ENCODE measurements at places on chromosomes 2 and 18.
A peak's percentile ranks its signal among the peaks of the same experiment; 100 is the strongest.

DNA sequence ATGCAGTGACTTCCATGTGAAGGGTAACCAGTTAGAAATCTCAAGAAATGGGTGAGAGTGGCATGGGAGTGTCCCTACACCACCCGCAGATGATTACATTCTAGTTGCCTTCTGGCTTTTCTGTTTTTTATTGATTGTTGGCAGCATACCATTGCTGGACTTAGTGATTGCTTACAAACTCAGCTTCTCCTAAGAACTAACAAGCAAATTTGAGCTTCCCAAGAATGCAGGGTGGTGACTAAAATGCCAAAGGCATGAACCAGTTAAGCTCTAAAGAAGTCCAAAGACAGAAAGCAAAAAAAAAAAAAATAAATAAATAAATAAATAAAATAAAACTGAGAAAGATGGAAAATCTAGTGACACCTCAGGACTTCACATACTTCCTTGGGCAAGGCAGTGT, 245.5 kb upstream of the PARD3B start:
- no peak for DNase-seq

DNA sequence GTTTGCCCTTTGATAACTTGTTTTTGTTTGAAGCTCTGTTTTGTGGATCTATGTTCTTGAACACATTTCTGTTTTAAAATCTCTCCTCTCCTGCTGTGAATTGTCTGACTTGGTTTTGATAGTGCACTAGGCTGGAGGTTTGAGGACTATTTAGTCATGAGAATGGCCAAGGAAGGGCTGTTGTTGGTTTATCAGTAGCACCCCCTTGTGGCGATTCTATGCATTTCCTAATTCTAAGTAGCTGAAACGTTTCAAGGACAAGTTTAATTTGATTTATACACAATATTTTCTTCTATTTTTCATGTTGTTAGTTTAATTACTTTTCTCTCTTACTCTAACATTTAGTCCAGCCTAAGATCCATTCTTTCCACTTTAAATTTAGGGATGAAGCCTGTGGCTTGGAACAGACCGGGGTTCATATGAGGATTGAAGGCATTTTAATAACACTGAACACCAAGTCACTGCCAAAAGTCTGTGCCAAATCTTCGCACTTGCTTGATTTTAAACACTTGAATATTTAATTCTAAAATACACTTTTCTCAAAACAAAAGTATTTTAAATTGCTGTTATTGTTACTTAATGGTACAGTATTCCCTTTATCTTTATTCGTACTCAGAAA, 166.0 kb downstream of the SOCS6 start:
- DNase-seq, result peak; percentile 57

- no peak for DNase-seq
Observed at GRCh38 chr2:206240327-206240726, 34.1 kb upstream of the ZDBF2 start.

- DNase-seq, result no peak
Observed at GRCh38 chr2:85648619-85649018, 19.4 kb downstream of the SFTPB start.

DNA sequence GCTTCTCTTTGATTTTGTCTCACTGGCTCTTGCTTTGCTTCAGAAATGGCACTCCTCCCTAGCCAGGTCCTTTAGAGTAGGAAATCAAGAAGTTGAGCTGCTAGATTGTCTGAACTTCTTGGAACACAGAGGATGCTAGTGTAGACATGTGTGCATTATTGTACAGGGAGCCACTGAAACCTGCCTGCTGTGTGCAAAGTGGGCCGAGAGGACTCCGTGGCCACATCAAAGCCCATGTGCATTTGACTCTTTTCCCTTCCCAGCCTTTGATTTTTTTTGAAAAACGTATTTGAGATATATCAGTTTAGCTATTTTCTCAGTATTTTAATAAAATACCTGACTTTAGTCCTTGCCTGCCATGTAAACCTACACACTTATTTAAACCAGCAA, 83.1 kb downstream of the TMEM247 start:
- DNase-seq, result no peak

GRCh38 chr2:237889811-237890210, 30.4 kb downstream of the RAMP1 start:
- DNase-seq, result no peak

DNA sequence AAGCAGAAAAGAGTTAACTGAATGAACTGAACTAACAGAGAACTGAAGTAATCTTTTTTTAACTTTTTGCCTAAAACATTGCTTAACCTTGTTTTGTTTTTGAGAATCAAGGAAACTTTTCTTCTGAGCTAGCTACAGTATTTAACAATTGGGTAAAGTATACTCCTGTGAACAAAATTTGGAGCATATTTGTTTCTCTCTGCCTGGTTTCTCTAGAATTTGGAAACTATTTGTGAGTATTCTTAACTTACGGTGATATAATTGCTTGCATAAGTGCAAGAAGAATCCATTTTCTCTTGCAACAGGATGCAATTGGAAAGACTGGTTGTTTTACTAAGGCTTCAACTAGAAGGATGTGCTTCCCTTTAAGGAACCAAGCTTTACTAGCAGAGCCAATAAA, 65.9 kb upstream of the FAM98A start:
- DNase-seq, result no peak

DNA sequence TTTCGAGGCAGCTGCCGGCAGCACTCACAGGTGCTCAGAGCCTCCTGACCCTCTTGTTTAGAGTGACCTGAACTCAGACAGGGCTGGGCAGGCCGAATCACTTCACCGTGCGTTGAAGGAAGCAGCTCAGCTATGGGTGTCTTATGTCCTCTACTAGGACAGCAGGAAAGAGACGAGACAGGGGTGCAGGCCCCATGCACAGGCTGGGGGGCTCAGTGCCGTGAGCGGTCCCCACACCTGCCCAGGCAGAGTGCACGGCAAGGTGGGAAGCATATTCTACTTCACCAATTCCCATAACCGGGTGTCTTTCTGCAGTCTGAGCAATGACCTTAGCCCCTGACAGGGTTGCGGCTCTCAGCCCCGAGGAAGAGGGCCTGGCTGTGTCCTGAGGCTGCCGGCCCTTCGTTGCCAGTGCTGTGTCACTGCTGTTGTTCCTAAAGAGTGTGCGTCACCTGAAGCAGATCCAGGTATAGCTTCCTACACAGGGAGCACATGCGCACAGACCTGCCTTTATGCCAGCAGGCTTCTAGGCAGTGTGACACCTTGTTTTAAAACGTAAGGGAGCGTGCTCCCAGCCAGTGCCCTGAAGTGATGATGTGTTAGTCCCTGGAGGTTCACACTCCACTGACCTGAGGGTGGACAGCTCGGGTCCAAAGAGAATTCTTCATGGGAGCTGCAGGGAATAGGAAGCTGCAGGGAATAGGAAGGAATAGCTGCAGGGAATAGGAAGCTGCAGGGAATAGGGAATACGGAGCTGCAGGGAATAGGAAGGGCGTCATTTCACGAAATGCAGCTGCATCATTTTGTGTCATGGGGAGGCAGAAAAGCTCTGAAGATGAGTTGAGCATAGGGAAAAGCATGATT, 207.9 kb upstream of the SALL3 start:
- DNase-seq, result no peak

DNA sequence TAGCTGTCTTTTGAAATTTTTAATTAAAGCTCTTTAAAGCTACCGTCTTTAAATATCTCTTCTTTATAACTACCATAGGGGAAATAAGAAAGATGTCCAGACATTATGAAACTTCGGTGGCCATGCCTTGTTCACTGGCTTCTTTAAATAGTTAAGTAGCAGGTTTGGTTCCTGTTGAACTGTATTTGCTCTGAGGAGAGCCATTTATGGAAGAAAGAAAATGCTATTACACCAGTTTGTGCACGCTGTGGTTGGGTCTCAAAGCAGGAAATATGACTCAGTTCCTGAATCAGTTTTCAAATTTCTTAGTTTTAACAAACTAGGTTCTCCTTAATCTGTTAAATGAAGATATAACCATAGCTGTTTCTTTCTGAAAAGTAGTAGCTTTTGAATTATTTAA, 12.2 kb downstream of the ARPC2 start:
- DNase-seq, result no peak

GRCh38 chr2:235856151-235856854, 311.9 kb downstream of the GBX2 start:
- no peak for DNase-seq

- no peak for DNase-seq
Observed at GRCh38 chr2:237191714-237192081, 106.0 kb downstream of the COPS8 start.

GRCh38 chr2:70510313-70510712, 43.3 kb downstream of the TGFA start:
- no peak for DNase-seq

DNA sequence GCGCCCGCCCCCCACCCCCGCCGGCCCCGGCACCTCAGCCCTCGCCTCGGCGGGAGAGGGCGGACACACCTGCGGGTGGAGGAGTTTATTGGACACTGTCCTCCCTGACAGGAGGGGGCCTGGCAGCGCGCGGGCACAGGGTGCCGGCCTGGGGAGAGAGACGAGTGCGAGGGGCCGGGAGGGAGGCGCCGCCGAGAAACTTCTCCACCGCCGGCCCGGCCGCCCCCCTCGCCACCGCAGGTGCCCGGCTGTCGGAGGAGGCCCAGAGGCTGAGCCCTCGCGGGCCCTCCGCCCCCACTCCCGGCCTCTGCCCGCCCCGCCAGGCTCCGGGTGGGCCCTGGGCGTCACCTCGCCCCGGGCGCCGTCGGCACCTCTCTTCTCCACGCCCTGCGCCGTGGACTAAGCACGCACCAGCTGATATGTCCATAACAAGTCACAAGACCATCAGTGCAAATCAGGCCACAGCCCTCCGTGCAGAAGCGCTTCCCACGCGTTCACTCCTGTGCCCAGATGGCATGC, 311.3 kb downstream of the CELF4 start:
- DNase-seq, result no peak

GRCh38 chr2:80269806-80270205, 34.7 kb downstream of the LRRTM1 start:
- no peak for DNase-seq
